ENCODE measurements at places on chromosomes 6 and 20.

DNA sequence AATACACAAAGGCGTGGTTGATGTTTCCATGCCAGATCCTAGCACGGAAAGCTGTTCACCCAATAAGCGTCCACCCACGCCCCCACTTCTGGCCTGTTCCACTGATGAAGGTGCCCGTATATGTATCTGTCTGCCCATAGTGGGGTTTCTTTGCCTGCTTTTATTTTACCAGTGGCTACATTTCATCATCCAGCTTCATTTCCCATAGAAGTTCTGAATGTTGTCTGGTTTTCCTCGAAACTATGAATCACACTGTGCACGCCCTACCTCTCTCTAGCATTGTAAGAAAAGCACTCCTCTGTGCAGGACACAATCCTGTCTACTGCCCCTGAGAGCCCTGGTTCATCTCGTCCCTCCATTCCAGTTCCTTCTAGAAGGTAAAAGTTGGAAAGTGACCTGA is 8.8 kb upstream of the CD93 start:
- no peak for DNase-seq

GRCh38 chr20:49563015-49563980 is 4.6 kb downstream of the PTGIS start:
- DNase-seq: no peak

DNA sequence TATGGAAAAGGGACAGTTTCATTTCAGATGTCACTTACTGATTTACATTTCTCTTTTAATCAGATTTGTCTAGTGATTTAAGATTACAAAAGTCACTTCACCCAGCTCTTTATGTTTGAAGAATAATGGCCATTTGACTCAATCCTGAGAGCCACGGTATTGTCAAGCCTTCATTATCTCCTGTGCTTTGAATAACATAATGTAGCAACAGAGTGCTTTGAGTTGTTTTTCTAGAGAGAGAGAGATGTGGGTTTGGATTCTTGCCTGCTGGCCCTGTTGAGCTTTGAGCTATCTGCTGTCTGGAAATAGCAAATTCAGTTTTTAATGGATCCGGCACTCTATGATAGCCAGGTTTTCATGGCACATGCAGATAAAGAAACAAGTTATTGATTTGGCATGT is 478.4 kb upstream of the SOX4 start:
- no peak for DNase-seq

DNA sequence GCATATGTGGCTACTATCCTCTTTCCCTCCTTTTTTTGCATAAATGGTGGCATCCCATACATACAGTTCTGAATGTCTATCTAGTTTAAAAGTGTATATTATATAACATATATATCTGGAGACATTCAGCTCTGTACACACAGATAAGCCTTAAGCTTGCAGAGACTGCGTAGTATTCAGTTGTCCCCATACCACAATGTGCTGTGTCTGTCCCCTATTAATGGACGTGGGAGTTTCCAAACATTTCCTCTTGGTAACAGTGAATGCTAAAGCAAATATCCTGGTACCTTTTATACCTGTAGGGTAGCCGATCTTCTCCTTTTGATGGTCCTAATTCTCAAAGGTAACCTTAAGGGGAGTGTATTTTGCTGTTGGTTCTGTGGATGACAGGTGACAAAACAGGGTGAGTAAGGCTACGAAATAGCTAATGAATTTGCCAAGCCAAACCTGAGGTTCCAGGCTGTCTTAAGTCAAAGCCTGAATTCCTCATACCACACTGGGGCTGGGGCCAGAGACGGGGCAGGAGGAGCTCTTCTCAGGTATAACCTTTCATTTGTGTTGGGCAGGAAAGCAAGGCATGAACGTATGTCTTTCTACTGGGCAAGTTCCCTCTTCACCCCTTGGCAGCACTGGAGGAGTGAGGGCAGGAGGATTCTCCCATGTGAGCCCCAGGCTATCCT is 7.8 kb upstream of the C2 start:
- no peak for DNase-seq

DNA sequence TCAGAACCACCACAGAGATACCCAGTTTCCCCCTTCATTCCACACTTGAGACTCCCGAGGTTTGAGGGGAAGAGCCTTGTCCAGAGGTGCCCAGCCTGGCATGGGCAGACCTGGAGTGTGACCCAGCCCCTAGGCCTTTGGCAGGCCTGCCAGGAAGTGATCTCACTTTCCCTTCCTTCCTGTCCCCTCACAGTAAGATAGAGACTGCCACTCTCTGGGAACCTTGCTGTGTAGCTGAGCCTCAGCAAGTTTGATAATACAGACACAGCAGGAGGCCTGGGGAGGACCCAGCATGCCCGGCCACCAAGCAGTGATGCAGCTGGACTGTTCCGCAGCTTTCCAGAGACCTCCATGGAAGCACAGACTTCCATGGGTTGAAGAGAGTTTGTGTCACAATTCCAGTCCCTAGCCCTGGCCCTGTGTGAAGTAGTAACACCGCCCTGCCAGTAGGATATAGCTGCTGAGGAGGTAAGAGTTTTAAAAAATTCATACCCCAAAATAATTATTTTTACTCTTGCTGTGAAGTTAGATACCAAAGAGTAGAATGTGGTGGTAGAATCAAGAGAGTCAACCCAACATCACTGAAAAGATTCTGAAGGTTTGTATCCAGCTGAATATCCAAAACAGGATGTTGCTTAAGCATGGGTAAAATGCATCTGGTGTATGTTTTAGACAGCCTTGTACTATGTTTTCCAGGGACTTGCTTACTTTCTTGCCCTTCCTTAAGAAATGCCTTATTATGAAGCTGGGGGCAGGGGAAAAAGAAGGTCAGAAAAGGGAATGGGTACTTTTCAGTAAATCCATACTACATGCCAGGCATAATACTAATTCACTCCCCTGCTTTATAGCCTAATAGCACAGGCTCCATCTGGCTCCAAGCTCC is 16.3 kb downstream of the PKIG start:
- DNase-seq: no peak

GRCh38 chr6:68144667-68145066 is 490.4 kb upstream of the ADGRB3 start:
- no peak for DNase-seq

- no peak for DNase-seq
These were observed 9.1 kb downstream of the PRND start for GRCh38 chr20:4730780-4731179.

GRCh38 chr20:37464611-37465010 is 56.4 kb upstream of the NNAT start:
- no peak for DNase-seq

DNA sequence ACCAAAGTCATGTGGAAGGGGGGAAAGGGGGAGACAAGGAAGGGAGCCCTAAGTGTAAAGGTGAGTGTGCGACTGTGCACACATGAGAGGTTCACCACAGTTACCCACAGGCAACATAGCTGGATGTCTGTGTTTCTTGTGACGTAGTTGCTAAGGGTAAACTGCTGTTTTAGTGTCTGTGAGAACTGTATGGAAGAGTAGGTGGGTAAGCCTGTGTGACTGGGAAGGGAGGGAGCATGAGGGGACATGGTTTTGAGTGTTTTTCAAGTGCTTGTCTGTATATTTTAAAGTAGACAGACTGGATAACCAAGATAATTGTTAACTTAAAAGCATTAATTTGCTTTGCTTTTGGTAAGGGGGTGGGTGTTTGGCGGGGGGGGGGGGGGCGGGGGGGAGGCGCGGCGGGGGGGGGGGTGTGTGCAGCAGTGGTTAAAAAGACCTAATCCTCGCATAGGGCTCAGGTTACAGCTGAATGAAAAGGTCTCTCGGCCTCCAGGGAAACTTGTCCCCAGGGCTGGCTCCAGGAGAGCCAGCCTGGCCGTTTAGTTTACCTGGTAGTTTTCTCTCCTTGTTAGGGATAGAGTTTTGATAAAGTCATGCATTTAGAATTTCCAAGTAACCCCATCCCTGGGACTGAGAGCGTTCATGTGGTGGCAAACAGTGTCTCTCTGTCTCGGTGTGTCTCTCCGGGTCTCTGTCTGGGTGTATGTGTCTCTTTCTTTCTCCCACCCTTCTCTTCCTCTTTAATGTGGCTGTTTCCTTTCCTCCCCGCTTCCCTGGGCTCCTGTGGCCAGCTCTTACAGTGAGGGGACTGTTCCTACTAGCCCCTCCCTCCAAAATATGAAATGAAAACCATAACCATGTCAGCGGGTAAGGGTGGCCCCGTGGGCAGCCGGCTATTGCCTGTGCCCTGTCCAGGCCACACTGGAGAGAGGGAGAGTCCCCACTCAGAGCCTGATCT is 3.4 kb downstream of the SCUBE3 start:
- DNase-seq: no peak

GRCh38 chr6:7604506-7604905 is 14.5 kb downstream of the SNRNP48 start:
- DNase-seq: no peak

GRCh38 chr20:13455713-13456112 is 183.0 kb downstream of the TASP1 start:
- DNase-seq: no peak

DNA sequence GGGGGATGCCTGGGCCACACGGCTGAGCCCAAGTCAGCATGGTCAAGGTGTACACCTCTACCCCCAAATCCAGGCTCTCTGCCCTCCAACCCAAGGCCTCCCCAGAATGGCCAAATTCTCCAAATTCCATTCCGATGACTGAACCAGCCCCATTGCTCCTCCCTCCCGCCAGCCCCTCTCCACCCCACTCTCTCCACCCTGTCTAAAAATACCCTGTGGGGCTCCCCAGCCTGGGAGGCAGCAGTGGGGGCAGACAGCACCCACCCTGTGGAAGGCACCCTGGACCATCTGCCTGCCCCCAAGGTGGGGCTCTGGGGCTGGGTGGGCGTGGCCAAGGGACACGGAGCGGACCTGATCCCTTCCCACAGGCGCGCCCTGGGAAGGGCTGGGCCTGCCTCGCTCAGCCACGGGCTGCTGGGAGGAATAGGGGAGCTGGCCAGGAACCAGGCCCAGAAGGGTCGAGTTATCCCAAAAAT is 11.4 kb downstream of the TEAD3 start:
- DNase-seq: no peak

DNA sequence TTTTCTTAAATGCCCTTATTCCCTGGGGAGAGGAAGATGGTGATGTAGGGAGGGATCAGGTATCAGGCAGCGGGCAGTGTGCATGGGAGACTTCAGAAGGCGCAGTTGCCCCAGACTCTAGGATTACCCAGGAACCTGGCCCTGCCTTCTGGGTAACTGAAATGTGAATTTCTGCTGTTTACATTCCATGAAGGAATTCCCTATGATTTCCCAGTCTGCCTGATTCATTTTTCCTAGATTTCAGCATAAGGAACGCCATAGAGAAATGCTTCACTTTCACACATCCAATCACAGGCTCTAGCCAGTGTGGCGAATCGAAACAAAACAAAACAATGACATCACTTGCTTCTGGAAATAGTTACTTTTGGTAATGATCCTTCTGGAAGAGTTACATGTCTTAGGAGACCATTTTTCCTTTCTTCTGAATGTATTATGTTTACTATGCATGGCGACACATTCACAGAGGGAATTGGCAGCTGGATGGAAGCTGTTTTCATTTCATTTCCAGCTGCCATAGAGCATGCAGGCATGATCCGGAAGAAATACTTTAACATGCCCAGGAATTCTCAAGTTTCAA is 33.3 kb downstream of the LRP11 start:
- DNase-seq: no peak

DNA sequence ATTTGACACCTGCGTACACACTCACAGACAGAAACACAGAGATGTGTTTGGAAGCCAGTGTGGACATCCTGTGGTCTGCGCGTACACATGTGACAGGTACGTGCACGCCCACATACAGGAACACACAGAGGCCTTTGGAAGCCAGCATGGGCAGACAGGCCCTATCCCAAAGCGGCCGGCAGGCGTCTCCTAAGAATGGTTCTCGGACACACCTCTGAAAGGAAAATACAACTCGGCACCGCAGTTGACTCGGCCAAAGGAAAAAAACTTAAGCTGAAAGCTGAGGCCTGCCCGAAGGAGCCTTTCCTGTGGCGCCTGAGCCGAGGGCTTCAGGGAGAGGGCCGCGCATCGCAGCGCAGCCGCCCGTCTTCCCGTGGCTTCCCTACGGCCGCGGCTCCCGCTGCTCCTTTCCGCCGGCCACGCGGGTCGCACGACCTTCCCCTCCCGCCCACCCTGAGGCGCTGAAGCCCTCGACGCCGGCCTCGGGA is 1.4 kb upstream of the CEP43 start:
- DNase-seq: no peak

DNA sequence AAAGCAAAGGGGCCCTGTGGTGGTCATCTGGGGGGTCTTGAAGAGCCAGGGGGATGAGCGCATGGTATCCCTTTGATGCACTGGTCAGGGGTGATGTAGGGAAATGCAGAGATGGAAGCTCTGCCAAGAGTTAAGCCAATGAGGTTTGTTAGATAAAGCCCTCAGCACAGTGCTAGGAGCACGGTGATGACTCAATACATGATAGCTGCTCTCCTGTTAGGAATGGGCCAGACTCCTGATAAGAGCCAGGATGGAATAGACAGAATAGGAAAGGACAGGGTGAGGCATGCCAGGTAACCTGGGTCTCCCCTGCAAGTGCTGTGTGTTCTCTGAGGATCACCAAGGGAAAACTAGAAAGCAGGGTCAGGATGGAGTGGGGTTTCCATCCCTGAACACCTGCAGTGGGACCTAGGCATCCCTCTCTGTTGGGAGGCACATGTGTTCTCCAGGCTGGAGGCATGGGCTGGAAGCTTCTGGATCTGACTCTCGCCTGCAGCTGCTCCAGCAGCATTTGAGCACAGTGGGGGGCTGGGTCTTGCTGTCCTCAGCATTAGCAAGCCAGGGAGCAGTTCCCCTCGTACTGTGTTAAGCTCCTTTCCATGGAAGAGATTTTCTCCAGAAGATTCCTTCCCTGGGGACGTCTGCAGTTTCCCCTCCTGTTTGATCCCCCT is 71.8 kb upstream of the TIAM2 start:
- no peak for DNase-seq

DNA sequence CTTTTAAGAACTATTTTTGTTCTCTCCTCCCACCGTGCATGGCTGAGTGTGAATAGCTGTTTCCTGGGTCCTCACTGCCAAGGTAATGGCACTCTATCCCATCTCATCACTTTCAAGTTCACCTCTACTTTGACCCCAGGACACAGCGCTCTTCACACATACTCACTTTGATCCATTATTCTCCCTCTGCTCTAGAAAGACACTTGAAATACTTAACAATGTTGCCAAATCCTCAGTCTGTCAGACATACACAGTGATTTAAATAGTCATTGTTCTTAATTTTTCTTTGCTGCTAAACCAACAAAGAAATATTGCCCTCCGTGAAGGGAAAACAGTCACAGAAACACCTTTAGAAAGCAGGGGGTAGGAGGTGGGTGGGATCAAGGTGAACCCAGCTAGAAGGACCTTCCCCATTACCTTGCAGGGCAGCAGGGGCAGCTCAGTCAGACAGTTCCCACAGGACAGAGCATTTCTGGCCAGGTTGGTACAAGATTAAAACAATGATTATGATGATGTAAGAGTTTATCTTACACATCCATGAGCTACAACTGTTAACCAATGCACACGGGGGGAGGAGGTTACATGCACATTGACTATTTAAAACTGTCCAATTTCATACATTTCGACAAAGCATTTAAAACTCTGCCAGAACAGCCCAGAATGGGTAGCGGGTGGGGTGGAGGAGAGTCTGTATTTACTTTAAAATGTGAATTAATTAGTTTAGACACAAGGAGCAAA is 2.4 kb downstream of the SLC22A23 start:
- DNase-seq: no peak

GRCh38 chr6:33877982-33878535 is 74.3 kb upstream of the MLN start:
- no peak for DNase-seq

All from GM18507 (cell line).